Fibroblast of skin of right biceps (primary cell): ENCODE measurements at places on chromosomes 6 and 20.

DNA sequence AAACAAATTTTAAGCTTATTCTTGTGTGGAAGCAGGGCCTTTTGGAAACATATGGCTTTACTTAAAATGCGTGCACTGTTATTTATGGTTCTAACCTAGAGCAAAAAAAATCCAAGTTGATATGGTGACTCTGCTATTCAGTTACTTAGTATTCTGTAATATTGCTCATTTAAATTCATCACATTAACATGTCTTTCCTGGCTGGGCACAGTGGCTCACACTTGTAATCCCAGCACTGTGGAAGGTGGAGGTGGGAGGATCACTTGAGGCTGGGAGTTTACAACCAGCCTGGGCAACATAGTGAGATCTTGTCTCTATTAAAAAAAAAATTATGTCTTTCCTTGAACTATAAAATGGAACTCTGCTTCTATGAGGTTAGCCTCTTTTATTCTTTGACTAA is 57.8 kb upstream of the SDHAF4 start:
- DNase-seq, result no peak

- DNase-seq, result peak; percentile 35
These were observed 56.4 kb upstream of the DUSP22 start for GRCh38 chr6:235763-236360.

GRCh38 chr20:16535277-16535676 is 38.0 kb downstream of the KIF16B start:
- no peak for DNase-seq

- no peak for DNase-seq
These were observed 59.2 kb upstream of the KIF25 start for GRCh38 chr6:167937948-167938911.

DNA sequence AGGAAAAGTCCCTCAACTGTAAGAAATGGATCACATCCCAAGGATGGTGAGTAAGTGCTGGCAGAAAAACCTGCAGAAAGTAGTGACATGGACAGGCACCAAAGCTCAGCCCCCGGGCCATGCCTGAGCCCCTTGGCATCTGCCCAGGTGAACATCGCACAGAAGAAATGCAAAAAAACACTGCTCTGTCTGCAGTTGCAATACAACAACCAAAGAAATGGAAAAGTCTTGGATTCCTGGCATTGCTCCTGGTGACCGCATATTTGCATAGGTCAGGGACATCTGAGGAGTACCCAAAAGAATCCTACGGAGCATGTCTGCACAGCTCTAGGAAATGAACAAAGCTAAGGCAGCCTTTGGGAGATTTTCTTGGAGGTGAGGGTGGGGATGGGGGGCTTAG is 63.1 kb upstream of the PTPRT start:
- DNase-seq, result no peak

- no peak for DNase-seq
These were observed 299.1 kb upstream of the PRDM1 start for GRCh38 chr6:105786890-105787655.

GRCh38 chr6:139323511-139324300 is 31.9 kb upstream of the TXLNB start:
- DNase-seq, result peak; percentile 76

DNA sequence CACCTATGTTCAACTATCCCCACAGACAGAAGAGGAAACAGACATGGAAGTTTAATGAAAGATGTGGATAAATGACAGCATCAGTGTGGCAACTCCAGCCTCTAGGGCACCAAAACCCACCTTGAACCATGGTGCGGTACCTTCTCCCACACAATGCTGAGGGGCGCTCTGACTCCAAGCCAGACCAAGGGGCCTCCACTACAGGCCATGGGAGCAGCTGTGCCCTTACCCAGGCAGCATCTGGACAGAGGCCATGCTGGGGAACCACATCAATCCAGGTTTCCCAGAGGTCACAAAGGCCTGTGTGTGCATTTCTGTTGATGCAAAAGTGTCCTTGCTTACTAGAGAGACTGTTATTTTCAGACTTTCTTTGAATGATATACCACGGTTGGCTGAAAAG is 4.1 kb downstream of the PRR18 start:
- no peak for DNase-seq

- no peak for DNase-seq
These were observed 23.1 kb downstream of the ALDH5A1 start for GRCh38 chr6:24517659-24518543.

DNA sequence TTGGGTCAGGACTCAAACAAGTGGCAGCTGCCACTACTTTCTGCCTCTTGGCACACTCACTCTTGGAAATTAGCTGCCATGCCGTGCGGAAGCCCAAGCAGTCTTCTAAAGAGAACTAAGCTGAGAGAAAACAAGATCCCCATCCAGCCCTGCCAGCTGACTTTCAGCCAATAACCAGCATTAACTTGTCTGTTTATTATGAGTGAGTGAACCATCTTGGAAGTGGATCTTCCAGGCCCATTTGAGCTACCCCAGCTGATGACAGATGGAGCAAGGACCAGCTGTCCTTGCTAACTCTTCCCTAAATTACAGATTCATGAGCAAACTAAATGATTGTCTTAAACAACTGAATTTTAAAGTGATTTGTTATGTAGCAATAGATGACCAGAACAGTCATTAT is 73.9 kb upstream of the RBM24 start:
- no peak for DNase-seq

- DNase-seq, result peak; percentile 0
These were observed 545.6 kb downstream of the PKHD1 start for GRCh38 chr6:51541847-51542246.

DNA sequence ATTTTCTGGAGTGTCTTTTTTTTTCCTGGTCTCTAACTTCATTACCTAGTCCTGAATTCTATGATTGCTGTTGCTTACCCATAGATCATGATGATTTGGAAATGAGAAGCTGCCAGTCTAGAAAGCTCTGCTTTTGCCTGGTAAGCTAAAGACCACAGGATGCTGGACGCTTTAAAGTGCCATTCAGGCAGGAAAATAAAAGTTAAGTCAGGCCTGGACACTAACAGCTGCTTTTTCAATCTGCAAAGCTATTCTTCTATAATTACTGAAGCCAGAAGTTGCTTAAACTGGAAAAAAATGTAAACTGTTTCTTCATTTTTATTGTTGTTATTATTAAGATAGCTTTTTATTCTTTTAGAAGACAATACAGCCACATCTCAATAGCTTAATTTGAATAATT is 129.8 kb upstream of the SPACA1 start:
- no peak for DNase-seq

DNA sequence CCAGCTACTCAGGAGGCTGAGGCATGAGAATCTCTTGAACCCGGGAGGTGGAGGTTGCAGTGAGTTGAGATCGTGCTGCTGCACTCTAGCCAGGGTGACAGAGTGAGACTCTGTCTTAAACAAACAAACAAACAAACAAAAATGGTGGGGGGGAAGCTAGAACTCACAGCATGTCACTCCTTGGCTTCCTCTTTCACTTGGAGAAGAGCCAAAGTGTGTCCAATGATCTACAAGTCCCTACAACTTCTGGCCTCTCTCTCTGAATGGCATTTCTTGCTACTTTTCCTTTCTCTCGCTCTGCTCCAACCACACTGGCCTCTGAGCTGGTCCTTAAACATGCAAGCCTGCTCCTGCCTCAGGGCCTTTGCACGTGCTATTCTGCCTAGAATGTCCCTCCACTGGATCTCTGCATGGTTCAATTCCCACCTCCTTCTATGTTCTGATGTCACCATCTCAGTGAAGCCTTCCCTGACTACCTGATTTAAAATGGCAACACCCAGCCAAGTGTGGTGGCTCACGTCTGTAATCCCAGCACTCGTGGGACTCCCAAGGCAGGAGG is 8.1 kb downstream of the TLDC2 start:
- DNase-seq, result no peak

GRCh38 chr6:91678679-91679446 is 1092.0 kb upstream of the MAP3K7 start:
- no peak for DNase-seq

GRCh38 chr6:113329942-113330635 is 527.1 kb upstream of the MARCKS start:
- DNase-seq, result no peak

DNA sequence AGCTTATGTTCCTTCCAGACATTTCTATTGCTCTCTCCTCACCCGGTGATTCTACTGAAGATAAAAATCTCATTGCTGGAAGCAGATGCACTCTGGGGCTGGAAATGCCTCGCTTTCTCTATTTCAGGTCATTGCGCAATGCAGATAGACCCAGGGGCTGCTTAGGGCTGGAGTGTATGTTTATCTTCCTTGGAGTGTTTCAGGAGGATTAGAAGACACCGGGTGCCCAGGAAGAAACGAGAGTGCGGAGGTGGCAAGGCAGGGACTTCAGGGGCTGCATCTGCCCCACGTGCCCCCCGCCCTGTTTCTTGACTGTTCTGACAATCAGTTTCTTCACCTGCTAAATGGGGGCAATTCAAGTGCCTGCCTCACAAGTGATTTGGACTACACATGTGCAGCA is 45.6 kb upstream of the IYD start:
- DNase-seq, result no peak

DNA sequence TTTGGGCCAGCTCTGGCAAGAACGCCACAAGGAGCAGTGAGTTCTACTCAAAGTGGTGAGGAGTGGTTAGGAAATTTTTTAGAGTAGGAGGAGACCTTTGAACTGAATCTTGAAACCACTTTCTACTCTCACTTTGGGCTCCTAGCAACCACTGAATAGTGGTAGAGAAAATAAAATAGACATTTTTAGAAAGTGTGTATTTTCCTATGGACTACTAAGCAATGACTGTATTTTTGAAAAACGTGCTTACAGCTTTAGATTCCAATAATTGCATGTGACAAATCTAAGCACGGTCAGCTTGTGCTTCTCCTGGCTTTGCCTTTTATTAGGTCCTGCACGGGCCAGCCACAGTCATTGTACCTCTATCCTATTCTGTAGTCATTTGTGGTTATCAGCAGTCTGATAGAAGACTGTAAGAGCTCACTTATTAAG is 8.7 kb upstream of the IFNGR1 start:
- DNase-seq, result no peak
